ENCODE measurements at places on chromosomes 7 and 10. TPM values are rescaled to one million over a fixed set of nuclear protein-coding genes. Genes with fewer than 3 reads are reported as not detected.

Gene JCAD
- 15.8 TPM for total RNA-seq

Gene RGR
- not detected for total RNA-seq

Gene ADCYAP1R1
- total RNA-seq, result not detected

Gene STK31
- total RNA-seq, result 1.6 TPM

Gene OR6V1
- not detected for total RNA-seq

Gene OR2A1
- total RNA-seq, result 0.12 TPM

Gene CLDN4
- total RNA-seq, result 172 TPM

Gene SPDYE9
- total RNA-seq, result not detected

Gene OLAH
- not detected for total RNA-seq

Gene AKR1C2
- 12.6 TPM for total RNA-seq

Gene SBDS
- 32.0 TPM for total RNA-seq

Measured in progenitor cell of endocrine pancreas (in vitro differentiated cells).